ENCODE measurements at places on chromosomes 1 and 21. TPM values are rescaled to one million over a fixed set of nuclear protein-coding genes. Genes with fewer than 3 reads are reported as not detected.
A peak's percentile ranks its signal among the peaks of the same experiment; 100 is the strongest.

NR0B2 gene
- not detected for total RNA-seq

FAM151A gene
- total RNA-seq = not detected

KIF17 gene
- not detected for total RNA-seq

ZSWIM5 gene
- total RNA-seq = 0.50 TPM

SMPDL3B gene
- 0.82 TPM for total RNA-seq

S100A14 gene
- total RNA-seq = not detected

KCNK2 gene
- total RNA-seq = not detected

TTC24 gene
- total RNA-seq = 18.6 TPM

TFB2M gene
- total RNA-seq = 10.4 TPM

TCEANC2 gene
- total RNA-seq = 12.0 TPM

TMEM200B gene
- total RNA-seq = not detected

RTCA gene
- 51.6 TPM for total RNA-seq

SPRR2G gene
- total RNA-seq = not detected

KLHDC8A gene
- total RNA-seq = not detected

PGLYRP4 gene
- not detected for total RNA-seq

DNA sequence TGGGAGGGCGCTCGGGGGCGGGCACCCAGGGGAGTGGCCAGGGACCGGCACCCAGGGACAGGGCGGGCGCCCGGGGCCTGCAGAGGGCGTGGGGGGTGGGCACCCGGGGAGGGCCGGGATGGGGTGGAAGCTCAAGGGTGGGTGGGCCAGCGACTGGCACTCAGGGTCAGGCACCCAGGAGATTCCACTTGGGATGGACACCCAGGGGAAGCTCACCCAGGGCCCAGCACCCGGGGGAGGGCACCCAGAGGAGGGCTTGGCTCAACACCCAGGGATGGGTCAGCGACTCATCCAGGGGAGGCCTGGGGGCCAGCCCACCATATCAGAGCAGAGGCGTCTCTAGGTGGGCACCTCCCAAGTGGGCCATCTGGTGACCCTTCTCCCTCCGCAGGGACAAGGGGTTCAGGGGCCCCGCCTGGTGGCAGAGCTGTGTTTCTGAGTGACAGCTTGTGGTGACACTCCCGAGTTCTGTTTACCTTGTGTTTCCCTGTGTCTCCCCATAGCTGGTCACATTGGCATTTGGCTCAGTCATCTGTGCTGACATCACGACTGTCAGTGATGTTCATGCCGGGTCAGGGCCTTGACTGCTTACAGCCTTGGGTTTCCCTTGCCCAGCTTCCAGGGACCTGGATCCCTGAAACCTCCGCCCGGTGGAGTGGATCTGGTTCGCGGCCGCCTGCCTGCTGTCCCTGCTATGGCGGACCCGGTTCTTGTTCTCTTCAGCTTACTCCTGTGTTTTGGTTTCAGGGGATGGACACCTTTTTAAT is 749 bp downstream of the IBA57 start:
- peak; percentile 69 for DNase-seq

DNA sequence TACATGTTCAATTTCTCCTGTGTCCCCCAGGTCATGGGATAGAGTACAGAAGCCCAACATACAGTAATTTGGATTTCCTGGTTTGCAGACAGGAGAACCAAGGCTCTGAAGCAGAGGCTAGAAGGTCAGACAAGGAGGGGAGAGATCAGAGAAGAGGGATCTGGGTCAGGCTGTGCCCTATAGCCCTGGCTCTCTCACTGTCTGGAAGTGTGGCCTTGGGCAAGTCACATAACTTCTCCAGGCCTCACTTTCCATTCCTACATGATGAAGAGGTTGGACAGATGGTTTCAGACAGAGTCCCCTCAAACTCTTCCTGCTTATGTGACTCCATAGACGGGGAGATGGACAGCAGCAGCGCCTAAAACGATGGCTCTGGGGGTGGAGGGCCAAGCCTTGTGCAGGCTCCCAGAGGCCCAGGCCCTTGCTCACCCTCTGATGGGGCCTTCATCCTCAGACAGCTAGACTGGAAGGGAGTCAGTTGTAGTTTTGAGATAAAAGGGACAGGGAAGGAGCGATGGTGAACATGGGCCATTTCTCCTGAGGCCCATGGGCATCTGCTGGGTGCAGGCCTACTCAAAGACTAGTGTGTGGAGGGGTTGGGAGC is 2.9 kb downstream of the TRIM62 start:
- no peak for DNase-seq

GRCh38 chr1:203322500-203323179 is 17.3 kb downstream of the BTG2 start:
- no peak for DNase-seq

GRCh38 chr21:45828580-45829570 is 152.7 kb upstream of the COL6A1 start:
- no peak for DNase-seq

GRCh38 chr1:6504887-6505286 is 13.4 kb upstream of the PLEKHG5 start:
- no peak for DNase-seq

DNA sequence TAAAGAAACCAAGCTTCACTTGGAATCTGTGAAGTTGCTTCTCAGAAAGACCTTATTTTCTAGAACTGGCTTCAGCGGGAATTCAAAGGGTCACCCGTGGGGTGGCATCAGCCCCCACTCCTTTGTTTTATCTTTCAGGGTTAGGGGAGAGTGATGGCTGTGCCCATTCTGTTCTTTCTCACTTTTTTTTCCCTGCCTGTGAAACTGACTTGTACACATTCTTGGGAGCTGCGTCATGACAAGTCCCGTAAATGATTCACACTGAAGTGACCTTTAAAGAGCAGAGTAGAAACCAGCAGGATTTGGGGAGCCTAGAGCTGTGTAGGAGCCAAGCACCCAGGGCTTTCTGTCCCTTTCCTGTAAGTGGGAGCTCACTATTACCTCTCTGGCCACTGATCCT is 43.8 kb downstream of the SLC44A3 start:
- no peak for DNase-seq

DNA sequence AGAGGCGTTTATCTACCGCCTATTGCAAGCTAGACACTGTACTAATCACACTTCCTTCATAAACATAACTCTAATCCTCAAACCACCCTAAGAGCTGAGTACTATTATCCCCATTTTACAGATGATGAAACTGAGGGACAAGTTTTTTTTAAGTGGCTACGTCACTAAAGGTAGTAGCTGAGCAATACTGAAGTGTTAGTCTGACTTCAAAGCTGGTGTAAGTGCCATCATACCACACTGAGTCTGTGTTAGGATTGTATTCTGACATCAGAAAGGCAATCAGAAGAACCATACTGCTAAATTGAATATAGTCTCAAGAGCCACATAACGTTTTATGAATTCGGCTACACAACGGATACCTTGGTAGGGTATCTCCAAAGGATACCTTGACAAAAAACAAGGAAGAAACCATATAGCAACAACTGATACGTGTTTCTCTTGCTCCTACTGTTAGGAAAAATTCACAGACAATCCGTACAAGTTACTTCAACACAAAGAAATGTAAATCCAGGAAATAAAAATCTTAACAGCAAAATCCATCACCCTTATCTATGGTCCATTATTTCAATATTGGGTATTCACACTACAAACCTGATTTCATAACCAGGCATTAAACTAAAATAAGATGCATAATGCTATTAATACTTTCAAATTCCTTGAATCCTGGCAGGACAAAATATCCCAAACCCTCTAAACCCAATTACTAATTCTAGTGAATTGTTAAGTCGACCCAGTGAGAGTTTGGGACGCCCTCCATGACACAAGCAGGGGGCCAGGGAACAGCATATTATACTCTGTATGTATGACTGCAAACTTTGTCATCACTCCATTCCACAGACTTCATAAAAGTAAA is 1.6 kb downstream of the TP53BP2 start:
- DNase-seq = no peak

DNA sequence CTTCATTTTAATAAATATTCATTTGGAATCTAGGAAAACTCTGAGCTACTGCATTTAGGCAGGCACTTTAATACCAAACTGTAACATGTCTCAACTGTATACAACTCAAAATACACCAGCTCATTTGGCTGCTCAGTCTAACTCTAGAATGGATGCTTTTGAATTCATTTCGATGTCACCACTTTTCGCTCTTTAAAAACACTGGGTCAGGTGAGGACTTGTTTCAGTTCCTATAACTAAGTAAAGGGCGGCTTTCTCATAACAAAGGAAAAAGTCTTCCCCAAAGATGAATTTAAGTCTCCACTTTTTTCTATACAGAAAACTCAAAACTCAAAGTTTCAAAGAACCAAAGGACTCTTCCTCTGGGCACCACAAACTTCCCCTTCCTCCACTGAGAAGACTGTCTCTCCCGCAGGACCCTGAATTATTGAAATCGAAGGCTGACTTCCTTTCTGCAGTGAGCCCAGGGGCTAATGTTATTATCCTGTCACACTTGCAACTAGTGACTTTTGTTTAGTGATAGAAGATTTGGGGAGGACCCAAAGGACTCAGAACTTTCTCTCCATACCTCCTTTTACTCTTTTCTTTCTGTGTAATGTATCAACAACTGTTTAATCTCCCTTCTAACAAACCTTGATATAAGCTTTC is 9.7 kb upstream of the DHX9 start:
- DNase-seq = no peak

GRCh38 chr1:217027403-217028080 is 304.3 kb upstream of the ESRRG start:
- no peak for DNase-seq

DNA sequence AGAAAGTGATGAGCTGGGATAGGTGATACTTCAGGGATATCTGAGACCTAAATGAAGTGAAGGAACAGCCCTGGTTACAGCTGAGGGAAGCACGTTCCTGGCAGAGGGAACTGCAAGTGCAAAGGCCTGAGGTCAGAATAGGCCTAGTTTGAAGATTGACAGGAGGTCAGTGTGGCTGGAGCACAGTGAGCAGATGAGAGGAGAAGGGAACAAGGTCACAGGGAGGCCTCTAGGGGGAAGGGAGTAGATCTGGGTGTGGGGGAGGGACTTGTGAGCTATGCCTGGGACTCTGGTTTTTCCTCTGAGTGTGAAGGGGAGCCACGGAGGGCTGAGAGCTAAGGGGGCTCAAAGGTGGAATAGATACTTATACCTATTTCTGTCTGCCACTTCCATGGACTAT is 736.4 kb downstream of the MATN1 start:
- DNase-seq = no peak

- no peak for DNase-seq
Measured at GRCh38 chr1:220336391-220337031, 64.3 kb upstream of the RAB3GAP2 start.

DNA sequence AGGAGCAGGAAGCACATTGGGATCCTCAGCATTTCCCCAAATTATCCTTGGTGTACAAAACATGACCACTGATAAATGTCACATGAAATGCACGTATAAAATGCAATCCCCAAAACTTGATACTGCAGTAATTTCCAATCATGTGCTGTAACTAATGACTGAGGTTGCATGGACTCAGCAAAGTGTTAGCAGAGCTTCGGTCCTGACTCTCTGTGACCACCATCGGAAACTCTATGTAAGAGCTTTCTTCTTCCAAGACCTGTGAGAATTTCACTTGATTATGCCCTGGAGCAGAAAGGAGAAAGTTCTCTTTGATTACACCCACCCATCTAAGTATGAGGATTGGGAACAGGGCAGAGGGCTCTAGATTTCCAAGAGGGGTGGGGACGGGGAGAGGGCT is 908 bp downstream of the CD53 start:
- DNase-seq = peak; percentile 29

DNA sequence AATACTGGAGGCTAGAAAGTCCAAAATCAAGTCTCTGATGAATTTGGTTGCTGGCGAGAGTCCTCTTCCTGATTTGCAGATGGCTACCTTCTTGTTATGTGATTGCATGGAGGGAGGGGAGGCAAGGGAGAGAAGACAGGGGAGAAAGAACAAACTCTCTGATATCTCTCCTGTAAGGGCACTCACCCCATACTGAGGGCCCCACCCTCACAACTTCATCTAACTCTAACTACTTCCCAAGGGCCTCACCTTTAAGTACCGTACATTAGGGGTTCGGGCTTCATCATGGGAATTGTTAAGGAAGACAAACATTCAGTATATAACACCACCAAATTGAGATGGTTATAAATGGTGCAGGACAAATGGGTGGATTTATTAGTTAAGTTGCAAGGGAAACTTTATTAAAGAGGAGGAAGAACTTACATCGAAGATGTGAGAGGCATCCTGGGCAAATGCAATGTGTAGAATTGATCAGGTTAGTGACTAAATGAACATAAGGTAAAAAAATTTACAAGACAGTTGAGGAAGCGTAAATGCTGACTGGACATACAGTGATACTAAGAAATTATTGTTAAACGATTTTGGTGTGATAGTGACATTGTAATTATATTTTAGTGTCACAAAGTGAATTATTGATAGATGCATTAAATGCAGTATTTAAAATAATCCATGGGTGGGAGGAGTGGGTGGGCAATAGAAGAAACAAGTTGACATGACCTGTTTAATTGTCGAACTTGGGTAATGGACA is 10.6 kb downstream of the OR2B11 start:
- DNase-seq = no peak

- DNase-seq = no peak
Measured at GRCh38 chr1:181169281-181169865, 80.9 kb downstream of the IER5 start.

DNA sequence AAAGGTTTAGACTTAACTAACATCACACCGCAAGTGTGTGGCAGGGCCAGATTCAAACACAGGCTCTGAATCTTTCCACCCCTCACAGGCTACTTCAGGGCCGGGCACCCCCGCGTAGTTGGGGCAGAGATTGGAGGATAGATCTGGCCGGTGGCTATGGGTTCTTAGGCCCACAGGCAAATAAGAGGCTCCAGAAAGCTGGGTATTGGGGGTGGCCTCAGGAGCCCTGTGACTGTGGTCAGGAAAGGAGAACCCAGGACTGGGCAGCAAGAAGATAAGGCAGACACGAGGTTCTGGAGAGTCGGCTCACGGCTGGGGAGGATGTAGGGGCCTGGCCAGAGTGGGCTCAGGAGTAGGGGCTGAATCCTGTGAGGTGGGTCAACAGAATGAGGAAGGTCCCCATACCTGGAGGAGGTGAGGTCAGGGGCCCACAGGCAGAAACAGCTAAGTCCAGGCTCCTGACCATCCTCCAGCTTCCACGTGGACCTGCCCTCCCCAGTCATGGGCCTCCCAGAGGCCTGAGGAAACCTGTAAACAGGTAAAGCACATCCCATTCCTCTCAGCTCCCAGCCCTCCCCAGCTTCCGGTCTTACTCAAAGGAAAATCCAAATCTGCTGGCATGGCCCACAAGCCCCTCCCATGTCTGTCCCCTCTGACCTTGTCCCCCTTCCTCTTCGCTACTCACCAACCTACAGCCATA is 306.2 kb downstream of the MATN1 start:
- peak; percentile 7 for DNase-seq

DNA sequence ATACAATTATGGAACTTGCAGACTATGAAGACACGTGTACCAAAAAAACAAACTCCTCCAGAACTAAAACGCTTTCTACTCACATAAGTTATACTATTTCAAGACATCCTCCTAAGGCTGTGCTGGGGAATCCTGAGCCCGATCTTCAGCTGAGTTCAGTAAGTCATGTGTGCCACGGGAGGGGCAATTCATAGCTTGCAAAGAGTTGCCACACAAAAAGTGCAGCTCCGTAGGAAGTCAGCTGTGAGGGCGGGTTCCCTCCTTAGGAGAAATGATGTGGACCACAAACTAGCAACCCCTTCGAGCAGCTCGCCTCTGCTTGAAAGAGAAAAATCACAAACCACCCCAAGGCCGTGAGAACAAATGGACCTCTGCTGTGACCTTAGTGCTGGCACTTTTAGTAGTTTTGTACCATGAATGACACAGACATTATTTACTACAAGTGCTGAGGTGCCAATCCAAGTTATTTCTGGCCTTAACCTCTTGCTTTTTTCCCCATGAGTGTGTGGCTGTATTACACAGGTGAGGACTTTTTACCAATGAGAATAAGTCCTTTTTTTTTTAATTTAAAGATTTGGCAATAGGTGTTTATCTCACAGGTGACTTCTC is 35.8 kb upstream of the TRIM67 start:
- DNase-seq = no peak

GRCh38 chr1:2267051-2267830 is 39.1 kb downstream of the SKI start:
- DNase-seq = no peak
